NCI-H774 (cell line): ENCODE measurements at places on chromosomes 4 and X.

DNA sequence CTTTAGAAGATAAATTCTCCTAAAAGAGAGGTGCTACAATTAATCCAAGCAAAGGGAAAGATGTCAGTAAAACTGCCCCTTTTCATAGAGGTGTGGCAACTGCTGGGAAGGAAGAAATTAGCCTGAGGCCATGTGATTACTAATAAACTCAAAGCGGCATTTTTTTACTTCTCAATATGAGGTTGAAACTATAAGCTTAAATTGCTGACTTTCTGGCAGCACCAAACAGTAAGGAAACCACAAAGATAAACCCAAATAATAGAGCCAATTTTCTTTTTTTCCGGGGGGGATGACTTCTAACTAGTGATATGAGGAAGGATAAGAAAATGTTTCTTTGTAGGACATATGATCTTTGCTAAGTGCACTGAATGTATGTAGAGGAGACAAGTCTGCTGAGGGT is 30.9 kb downstream of the AR start:
- no peak for DNase-seq

DNA sequence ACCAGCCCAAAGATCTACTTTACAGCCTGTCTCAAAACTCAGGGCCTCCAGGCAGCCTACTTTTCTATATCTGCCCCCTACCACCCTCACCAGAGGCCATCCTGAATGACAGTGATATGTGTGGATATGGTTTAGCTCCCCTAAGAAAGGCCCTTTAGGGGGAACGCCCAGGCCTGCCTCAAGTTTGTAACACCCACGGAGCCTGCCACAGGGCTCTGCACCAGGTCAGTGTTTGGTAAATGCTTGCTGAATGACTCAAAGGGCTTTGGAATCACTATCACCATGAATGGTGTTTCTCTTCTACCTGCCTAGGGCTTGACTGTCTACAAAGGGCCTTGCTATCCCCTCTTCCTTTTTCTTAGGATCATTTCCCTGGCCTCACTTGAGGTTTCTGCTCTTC is 11.3 kb upstream of the LONRF3 start:
- no peak for DNase-seq

- no peak for DNase-seq
Observed at GRCh38 chr4:42104521-42104920, 47.9 kb downstream of the BEND4 start.

DNA sequence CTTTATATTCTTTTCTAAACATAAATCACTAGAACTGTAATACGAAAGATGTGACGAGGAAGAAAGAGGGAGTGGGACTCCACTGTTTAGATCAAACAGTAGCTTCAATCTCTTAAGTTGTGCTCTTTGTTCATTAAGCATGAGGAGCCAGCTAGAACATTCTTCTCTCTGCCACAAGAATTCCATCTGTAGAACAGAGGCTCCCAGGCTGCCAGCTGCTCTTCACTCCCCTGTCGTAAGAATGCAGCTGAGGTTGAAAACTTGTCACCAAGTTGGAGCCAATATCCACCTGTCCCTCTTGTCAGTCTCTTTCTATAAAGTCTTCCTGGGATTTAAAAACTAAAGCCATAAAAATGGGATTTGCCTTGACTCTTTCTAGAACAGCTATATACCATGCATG is 65.0 kb upstream of the SEC24B start:
- DNase-seq = no peak

DNA sequence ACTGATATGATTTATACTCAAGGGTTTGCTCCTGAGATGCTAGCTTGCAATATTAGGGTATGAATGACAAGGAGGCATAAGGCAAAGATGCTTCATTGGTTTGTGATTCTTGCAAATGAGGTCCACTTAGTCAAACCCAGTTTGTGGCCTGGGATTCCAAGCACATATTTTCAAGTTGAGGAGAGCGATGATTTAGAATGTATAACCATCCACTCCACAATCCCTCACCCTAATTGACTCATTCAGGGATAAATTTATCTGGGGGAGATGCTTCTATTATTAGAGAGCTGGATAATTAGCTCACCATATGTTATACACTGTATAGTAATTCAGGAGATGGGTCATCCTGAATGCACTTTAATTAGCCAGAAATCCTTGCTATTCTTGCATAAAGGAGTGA is 118.3 kb upstream of the PUDP start:
- DNase-seq = no peak

GRCh38 chr4:46196086-46196485 is 72.2 kb upstream of the GABRG1 start:
- no peak for DNase-seq
